GM20000 (cell line): ENCODE measurements at places on chromosomes 11 and 22.
A peak's percentile ranks its signal among the peaks of the same experiment; 100 is the strongest.

DNA sequence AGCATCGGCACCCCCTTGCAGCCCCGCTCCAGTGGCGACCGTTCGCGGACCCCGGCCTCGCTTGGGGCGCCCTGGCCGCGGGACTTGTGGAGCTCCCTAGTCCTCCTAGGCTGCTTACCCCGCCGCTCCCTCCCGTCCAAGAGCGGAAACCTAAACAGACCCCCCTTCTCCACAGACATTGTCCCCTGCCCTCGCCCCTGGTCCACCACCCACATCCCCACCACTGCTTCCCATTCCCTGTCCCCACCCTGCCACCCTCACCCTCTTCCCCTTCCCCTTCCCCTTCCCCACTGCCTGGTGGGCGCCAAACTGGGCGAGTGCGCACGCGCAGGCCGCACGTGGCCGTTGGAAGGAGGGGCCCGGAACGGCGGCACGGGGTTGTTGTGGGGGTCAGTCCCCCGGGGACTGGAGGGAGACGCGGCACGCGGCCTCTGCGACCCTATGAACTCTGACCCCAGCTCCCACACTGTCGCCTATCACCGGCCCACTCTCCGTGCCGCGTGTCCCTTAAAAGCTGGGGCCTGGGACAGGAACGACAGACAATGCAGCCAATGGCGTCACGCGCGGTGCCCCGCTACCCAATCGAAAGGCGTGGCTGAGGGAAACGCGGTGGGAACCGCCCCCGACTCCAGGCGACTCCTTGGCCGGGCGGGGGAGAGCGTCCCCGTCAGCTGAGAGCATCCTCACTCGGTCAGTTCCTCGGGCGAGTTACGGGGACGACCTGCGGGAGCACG is at the start of gene SNX32:
TSS of gene SNX32 (plus strand) at position 667 of the 734 bp plus-strand sequence. CDS start 103 bp downstream, outside the sequence.
- DNase-seq: peak; percentile 98

DNA sequence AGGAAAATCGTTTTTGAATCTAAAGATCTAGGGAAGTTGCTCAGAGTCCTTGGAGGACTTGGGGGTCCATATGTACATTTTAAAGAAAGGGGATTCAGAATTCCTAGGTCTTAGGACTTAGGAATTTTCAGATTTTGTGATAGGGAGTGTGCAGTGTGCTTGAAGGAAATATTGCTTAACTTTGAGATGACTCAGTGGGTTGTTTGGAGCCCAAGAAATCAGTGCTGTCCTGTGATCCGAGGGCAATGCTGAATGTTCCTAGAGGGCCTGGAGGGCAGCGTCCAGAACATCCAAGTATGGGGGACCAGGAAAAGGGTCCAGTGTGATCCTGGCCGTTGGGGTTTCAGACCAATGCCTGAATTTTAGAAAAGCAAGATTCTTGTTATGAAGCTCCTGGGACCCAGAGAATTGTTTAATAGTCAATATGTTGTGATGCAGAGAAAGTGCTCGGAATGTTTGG is 3.1 kb upstream of the IGF2 start:
- DNase-seq: no peak

DNA sequence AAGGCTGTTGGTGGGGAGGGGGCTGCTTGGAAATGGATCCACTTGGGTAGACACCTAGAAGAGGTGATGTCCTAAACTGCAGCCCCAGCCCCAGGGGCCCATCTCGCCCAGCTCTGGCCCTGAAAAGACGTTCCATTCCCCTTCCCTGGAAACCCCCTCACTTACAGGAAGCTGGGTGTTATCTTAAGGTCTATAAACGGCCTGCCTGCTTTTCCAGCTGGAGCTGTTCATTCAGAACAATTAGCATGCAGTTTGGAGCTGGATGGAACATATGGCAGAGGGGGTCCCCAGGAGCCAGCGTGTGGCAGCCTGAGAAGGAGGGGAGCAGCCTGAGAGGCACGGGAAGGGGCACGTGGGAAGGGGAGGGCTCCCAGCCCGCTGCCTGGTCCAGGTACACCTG is 139.6 kb downstream of the PKNOX2 start:
- DNase-seq: no peak

DNA sequence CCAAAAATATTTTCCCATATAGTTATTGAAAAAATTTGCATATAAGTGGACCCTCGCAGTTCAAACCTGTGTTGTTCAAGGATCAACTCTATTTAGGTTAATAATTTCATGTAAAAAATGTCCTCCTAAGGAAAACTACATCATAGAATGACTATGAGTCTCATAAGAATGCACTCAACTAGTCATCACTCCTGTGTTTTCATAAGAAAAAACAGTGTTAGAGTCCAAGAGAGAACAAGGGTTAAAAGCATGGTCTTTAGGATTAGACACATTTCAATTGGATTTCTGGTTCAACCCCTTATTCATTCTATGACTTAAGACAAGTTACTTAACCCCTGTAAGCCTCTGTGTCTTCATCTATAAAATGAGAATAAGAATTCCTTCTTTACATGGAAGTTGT is 5.1 kb downstream of the PARVA start:
- DNase-seq: no peak

- DNase-seq: no peak
These were observed 5.5 kb downstream of the PRPF19 start for GRCh38 chr11:60900673-60901404.

GRCh38 chr11:66345316-66345649 is 379 bp upstream of the BRMS1 start:
- no peak for DNase-seq

DNA sequence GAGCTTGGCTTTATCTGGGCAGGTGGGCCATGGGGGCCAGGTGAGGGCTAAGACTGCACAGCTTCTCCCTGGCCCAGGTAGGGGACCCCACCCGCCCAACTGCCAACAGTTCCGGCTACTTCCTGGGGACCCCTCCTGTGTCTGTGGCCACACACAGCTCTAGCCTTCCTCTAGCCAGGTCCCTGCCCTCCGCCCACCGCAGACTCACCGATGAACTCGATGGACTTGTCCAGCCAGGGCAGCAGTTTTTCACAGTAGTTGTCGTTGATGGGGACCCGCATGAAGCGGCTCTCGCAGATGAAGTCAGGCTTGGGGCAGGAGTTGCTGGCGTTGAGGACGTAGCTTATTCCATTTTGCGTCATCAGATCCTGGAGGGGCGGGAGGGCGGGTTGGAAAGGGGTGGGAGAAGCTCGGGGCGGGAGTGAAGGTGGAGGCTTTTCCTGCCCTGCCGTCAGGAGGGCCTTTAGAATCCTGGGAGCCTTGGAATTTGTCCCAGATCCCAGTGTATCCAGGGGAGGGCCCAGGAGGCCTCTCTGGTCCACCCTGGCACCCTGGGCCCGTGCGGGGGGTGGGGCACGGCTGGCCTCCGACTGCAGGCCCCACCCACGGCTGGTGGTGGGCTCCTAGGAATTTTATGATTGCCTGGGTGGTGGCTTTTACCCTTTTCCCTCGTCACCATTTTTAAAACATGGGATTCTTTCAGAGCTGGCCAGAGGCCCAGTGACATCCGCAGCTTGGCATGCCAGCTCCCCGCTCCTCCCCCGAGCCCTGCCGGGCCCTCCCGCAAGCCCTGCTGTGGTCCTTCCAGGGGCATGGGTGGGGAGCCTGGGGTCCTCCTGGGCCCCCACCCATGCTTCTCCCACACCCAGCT is 13.9 kb downstream of the DUSP8 start:
- DNase-seq: no peak

DNA sequence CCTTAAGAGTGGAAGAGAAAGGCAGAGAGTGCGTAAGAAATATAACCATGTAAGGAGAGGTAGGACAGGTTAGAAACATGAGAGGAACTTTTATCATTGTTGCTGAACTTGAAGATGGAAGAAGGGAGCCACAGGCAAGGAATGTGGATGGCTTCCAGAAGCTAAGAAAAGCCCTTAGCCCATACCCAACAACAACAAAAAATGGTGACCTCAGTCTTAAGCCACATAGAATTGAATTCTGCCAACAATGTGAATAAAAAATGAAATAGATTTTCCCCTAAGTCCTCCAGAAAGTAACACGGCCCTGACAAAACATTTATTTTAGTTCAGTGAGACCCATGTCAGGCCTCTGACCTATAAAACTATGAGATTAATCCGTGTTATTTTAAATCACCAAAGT is 767.3 kb downstream of the FAM181B start:
- no peak for DNase-seq

DNA sequence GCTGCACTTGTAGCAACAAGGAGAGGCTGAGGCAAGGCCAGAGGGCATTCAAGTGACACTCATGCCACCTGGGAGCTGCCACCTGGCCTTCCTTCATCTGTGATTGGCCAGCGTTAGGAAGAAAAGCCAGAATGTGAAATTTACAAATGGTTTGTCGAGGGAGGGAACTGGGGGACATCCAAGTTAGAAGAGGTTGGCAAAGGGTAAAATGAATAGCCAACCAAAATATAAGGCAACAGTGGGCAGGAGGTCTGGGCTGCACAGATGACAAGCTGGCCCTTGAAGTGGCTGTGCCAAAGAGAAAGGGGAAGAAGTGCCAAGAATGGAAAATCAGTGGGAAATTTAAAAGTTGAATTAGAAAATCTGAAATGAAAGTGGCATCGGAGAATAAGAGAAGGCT is 221.4 kb downstream of the C11orf91 start:
- DNase-seq: no peak
